ENCODE measurements at places on chromosomes 5 and 9. TPM values are rescaled to one million over a fixed set of nuclear protein-coding genes. Genes with fewer than 3 reads are reported as not detected.

Gene ARL14EPL
- 0.18 TPM for total RNA-seq

Gene CCDC187
- not detected for total RNA-seq

Gene PPP3R2
- total RNA-seq, result not detected

Gene WASHC1
- 2.2 TPM for total RNA-seq

Gene NDUFA8
- total RNA-seq, result 23.5 TPM

Gene PCDHGA11
- total RNA-seq, result 17.8 TPM

Gene TEX48
- not detected for total RNA-seq

Gene PNPLA7
- total RNA-seq, result 5.4 TPM

Gene GLT6D1
- total RNA-seq, result not detected

Gene NOXA1
- total RNA-seq, result 0.36 TPM

Gene RPS23
- 3,292 TPM for total RNA-seq

Gene SPINK13
- not detected for total RNA-seq

Gene ADAMTSL1
- 179 TPM for total RNA-seq

Gene C9orf50
- not detected for total RNA-seq

Gene F2RL1
- 3.1 TPM for total RNA-seq

Gene UBE2B
- total RNA-seq, result 19.8 TPM

Gene S100Z
- total RNA-seq, result not detected

Gene ACTBL2
- total RNA-seq, result not detected

Gene ETF1
- 112 TPM for total RNA-seq

Gene SPATA31A3
- total RNA-seq, result not detected

Gene GMCL2
- not detected for total RNA-seq

Gene TMC1
- total RNA-seq, result 0.36 TPM

Gene FOXD4L3
- not detected for total RNA-seq

Gene SLC6A18
- total RNA-seq, result not detected

Gene FCN1
- total RNA-seq, result not detected

Gene FOXB2
- total RNA-seq, result not detected

Gene CTNNAL1
- 106 TPM for total RNA-seq

Gene RAB3C
- not detected for total RNA-seq

Gene TYRP1
- 1.1 TPM for total RNA-seq

Gene IL13
- total RNA-seq, result not detected

Gene DNAJB5
- total RNA-seq, result 9.6 TPM

Gene CNTNAP3B
- 6.4 TPM for total RNA-seq

Gene PAIP2
- 77.3 TPM for total RNA-seq

Gene TPPP
- total RNA-seq, result not detected

Gene CCDC180
- total RNA-seq, result 4.2 TPM

Gene PCDHGB7
- total RNA-seq, result 22.1 TPM

Gene CDC23
- 31.4 TPM for total RNA-seq

Gene ANKRD34B
- total RNA-seq, result not detected

Gene PCDHGB6
- 3.8 TPM for total RNA-seq

Gene HAPLN1
- total RNA-seq, result 1.3 TPM

Gene ZNF300
- 8.1 TPM for total RNA-seq

Gene ATOSB
- total RNA-seq, result 22.1 TPM

Gene ZNF618
- 5.8 TPM for total RNA-seq

Gene SLC34A1
- total RNA-seq, result not detected

Gene IQGAP2
- total RNA-seq, result 2.5 TPM

Gene EFNA5
- total RNA-seq, result 2.1 TPM

Gene EFCAB9
- not detected for total RNA-seq

Gene FRMPD1
- not detected for total RNA-seq

Gene SLC22A4
- total RNA-seq, result 3.4 TPM

Gene CDKN2B-AS1
- total RNA-seq, result 6.4 TPM

Gene UBAC1
- 13.3 TPM for total RNA-seq

Gene CCL21
- not detected for total RNA-seq

Gene HAVCR1
- total RNA-seq, result not detected

Gene SERF1A
- 5.2 TPM for total RNA-seq

Gene FOXD4
- 0.27 TPM for total RNA-seq

Data from fibroblast of the aortic adventitia (primary cell).